ENCODE measurements at places on chromosomes 4 and X.

DNA sequence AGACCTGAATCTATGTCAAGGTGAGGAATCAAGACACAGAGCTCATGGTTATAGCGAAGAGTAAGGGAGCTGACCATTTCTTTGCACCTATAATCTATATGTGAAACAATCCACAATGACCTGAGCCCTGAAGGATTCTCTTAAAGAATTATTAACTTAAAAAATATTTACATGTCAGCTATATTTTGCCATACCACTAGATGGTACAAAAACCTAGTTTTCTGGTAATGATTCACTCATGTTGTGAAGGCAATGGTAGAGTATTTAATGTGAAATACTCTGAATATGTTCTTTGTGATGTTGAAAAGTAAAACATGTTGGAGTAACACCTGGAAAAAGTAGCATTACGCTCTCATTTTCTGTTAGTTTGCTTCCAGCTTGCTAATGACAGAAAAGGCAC, 40.0 kb downstream of the VGLL1 start:
- no peak for DNase-seq

- DNase-seq, result no peak
These were observed 8.0 kb upstream of the ARSJ start for GRCh38 chr4:113987382-113987941.

- no peak for DNase-seq
These were observed 52.1 kb upstream of the NDST4 start for GRCh38 chr4:115165503-115165902.

GRCh38 chrX:118519411-118520215, 24.0 kb downstream of the DOCK11 start:
- DNase-seq, result no peak

DNA sequence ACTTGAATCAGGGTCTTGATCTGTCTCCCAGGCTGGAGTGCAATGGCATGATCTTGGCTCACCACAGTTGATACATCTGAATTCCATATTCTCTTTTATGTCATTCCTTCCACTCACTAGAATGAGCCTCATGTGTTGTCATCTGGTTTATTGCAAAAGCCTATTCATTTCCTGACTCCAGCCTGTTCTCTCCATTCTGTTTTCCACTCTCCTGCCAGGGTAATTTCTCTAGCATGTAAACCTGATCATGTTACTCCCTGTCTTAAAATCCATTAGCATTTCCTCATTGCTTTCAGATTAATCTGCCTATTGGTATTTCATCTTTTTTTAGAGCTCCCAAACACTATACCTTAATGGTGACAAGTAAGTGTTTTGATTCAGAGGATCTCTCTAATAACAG, 4.3 kb upstream of the DDX60L start:
- DNase-seq, result no peak
